Activated naive CD8-positive, alpha-beta T cell treated with anti-CD3 and anti-CD28 coated beads, Interleukin-2, amount 50 U/mL, for 24 hours (primary cell): ENCODE measurements at places on chromosomes 6 and 20.

GRCh38 chr6:2782356-2782708 lies 17.1 kb downstream of the WRNIP1 start:
- no peak for DNase-seq

GRCh38 chr6:131831392-131831791 lies 23.6 kb downstream of the ENPP1 start:
- no peak for DNase-seq

- no peak for DNase-seq
Observed at GRCh38 chr6:11731423-11731822, 47.2 kb downstream of the ADTRP start.

- DNase-seq, result no peak
Observed at GRCh38 chr6:34249469-34250261, 859 bp upstream of the SMIM29 start.

DNA sequence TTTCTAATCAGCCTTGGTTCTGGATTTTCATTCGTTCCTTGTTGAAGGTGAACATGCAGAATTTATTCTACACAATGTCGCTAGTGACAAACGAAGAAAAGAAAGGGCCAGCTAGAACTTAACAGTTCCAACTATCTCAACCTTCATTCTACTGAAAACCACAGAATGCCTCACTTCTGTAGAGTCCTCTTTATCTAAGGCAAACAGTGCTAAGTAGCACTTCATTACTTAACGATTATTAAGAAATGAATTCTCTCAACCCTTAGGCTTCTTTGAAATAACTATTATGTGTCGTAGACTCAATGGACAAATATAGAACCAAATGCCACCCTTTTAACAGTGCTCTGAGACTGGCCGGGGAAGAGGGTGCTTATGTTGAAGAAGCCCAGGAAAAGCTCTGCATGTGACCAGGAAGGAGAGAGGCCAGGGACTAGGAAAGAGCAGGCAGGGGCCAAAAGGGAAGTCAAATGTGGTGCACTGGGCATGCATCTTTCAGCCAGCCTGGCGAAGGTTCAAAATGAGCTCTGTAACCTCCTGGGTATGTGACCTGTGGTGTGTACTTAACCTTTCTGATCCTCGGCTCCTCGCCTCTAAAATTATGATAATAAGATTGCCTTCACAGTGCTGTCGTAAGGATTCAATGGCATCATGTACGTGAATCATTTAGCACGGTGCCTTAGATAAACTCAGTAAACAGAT lies 55.4 kb upstream of the BMP2 start:
- DNase-seq, result no peak

DNA sequence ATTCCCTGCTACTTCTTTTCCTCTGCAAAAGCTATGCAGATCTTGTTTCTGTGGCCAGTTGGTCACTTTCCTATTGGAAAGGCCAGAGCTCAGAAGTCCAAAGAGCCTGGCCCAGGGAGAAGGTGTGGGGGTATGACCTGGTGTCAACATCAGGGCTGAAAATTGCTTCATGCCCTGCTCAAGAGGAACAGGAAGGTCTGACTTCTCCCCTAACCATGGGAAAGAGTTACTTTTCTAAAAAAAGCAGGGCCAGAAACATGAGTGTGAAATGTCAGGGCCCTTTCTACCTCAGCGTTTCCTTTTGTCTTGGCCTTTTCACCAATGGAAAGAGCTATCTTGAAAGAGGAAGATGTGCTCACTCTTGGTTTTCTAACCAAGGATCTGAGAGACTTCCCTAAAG lies 117.4 kb downstream of the MAFB start:
- DNase-seq, result no peak

DNA sequence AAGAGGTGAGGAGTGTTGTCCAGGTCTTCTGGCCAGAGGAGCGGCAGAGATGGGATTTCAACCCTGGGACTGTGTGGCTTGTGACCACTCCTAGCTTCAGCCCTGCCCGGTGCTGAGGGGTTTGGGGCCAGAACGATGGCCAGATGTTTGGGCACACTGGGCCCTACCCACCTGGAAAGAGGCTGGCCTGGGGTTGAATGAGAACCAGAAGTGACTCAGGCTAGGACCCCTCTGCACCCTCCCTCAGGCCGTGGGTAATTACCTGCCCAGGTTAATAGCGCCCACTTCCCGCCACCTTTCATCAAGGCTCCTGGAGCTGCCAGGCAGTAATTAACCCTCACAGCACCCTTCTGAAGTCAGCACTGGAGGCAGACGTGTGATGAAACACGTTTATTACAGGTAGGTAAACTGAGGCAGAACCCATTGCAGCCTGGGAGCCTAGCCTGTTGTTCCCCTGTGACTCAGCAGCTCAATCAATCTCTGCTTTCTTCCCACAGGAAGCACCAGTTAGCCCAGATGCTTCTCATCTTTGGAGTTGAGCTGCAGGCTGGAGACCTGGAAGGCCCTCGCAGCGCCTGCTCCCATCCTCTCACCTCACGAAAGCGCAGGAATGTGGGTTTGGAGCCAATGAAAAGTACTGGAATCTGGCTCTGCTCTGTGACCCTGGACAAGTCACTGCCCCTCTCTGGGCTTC lies 120.8 kb downstream of the CEBPB start:
- DNase-seq, result no peak
